CD4-positive, alpha-beta memory T cell (primary cell): ENCODE measurements at places on chromosomes 6 and 20.

DNA sequence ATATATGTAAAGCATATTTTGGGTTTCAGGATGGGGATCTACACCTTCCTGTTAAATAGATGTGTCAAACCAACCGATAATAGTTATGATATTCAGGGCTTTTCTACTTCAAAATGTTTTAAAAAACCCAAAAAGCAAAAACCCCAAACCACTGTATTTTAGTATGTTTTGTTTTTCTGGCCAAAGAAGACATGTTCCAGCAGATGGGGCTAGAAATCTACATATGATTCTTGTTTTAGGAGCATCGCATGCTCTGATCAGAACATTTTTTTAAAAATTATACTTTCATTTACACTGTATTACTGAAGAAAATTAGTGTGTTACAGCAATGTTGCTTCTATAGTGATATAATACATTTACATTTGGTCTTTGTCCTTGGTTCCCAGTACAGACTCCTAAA, 11.0 kb downstream of the RMND1 start:
- peak; percentile 32 for DNase-seq

DNA sequence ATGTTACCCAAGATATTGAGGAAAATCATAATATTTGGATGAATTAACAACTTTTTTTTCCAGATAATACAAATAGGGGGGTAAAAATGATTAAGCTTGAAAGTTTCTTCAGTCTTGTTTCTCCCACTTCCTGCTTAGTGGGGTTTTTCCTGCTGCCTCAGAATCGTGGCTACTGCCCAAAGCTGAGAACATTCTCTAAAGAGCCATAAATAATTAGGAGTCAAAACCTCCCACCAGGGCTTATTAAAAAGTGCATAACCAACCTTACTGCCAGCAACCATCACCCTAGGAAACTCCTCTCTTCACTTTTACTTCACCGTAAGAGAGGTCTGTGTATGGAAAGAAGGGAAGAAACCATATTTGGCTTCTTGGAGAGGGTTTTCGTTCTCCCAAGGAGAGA, 9.0 kb upstream of the LCA5 start:
- DNase-seq, result no peak

DNA sequence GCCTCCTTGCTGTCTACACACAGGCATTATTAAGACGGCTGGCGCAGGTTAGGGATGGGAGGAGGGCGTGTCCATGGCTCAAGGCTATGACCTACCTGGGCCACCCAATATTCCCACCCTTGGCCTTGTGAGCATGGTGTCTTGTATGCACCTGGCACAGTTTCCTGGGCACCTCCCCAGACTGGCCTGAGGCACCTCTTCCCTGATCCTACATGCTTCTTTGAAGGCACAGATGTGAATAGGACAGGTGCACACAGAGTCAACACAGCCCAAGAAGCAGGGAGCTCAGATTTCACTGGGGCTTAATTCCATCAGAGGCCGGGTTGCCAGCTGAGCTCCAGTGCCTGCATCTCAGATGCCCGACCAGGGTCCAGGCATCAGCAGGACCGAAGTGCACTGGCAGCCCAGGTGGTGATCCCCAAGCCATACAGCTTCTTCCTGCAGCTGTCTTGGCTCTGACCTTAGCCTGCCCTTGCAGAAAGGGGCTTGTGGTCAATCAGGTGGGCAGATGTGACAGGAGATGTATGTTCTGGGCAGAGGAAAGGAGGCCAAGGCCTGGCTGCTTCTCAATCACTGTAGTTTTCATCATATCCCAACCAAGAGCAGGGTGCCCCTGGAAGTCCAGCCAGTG, 287.7 kb downstream of the CLIC5 start:
- DNase-seq, result no peak

DNA sequence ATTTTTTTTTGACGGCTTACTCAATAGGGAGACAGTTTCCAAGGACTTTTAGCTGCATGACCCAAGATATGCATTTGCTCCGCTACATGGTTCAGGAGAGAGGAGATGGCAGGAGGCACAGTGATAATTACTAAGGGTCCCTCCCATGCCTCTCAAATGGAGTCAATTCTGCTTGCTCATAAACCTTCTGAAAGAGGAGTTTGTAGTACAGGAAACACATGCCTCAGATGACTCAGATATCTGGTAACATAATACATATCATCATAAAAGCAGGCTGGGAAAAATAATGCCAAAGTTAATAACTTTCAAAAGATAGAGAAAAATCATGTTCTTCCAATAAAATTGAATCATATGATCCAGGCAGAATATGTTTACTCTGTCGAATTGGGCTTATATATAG, 97.6 kb upstream of the DEFB112 start:
- no peak for DNase-seq

DNA sequence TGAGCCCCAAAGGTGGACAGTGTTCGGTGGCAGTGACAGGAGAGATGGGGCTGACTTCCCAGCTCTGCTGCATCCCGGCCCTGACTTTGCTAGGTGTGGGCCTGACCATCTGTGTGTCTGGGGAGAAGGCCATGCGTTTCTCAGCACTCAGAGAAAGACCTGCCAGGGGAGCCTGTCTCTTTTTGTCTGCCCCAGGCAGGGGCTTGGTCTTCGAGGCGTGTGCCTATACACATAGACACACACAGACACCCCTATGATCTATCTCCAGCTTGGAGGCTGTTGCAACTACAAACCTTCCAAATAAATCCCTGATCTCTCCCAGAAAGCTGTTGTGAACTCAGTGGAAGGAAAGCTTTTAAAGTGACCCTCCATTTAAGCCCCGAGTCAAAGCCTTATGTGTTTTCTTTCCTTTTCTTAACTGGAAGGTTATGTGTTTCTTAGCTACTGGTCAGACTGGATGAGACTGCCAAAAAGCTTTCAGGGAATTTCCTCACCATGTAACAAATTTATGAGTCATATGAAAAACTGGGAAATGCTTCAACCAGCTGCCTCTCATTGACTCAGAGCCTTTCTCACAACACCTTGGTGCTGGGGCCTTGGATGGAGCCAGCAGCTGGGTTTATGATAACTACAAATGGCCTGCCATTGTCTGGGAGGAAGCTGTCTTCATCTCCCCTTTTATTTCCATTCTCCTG, 102.6 kb downstream of the CDC5L start:
- no peak for DNase-seq

GRCh38 chr6:78117966-78118365, 465.1 kb downstream of the MEI4 start:
- DNase-seq, result no peak

DNA sequence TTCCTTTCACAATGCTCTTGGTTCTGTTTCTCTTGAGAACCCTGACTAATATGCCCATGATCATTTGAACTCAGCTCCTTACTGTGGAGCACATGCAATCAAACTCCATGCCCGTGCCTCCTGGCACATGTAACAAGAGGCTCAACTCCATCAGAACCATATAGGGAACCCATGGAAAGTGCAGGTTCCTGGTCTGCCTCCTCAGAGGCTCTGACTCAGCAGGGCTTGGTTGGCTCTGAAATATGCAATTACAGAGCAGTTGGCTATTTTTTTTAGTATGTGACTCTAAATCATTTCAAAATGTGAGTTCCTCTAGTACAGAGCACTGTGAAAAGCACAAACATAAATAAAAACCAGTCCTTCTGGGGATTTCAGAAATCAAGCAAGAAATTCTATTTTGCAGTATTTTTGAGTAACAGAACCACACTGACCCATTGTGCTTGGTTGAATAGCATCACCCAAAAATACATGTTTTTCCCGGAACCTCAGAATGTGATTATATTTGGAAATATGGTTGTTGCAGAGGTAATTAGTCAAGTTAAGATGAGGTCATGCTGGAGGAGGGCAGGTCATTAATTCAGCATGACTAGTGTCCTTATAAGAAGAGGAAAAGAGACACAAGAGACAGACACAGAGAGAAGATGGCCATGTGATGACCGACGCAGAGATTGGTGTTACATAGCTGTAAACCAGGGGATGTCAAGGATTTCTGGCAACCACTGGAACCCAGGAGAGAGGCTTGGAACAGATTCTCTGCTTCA, 13.2 kb upstream of the MAP3K4 start:
- no peak for DNase-seq

- no peak for DNase-seq
Measured at GRCh38 chr6:137958811-137959565, 91.9 kb downstream of the TNFAIP3 start.

DNA sequence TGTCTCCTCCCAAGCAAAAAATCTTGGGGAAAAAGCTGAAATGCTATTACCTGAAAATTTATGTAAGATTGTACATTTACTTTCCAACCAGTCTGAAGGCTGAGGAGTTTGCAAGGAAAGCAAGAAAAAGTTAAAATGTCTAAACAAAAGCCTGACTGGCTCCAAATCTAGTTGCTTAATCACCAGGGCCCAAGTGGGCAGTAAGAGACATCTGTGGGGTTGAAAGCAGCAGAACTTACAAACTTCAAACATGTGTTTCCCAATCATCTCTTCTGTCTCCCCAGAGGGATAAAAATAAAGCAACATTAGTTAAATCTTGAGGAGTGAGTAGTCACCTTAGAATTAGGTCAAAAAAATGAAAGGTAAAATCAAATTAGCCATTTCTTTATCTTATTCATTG, 98.6 kb downstream of the OGFRL1 start:
- DNase-seq, result no peak

GRCh38 chr6:152775428-152775827, 24.8 kb downstream of the VIP start:
- DNase-seq, result no peak

GRCh38 chr6:14715076-14715475, 530.8 kb upstream of the JARID2 start:
- no peak for DNase-seq
